SJSA1 (cell line): ENCODE measurements at places on chromosomes 2 and 18. TPM values are rescaled to one million over a fixed set of nuclear protein-coding genes. Genes with fewer than 3 reads are reported as not detected.
A peak's percentile ranks its signal among the peaks of the same experiment; 100 is the strongest.

DNA sequence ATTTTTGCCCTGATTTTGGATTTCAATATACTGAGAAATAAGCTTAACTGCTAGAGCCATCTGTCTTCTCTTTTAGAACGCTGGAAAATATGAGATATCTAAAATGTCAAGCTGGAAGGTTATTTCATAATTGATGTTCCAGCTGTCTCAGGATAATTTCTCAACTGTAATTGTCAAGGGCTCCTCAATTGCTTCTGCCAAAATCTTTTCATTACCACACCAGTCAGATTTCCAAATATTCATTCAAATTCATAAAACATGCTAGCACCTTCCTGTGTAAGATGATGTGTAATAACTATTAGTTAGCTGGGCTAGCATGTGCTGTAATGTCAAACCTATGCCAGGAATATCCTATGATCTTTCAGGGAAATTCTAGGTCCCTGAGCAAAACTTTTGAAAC lies 88.1 kb downstream of the TNFRSF11A start:
- H3K4me1 ChIP-seq = no peaks in the 10 kb centered on the region
- no peaks in the 10 kb centered on the region for H3K36me3 ChIP-seq
- no peaks in the 10 kb centered on the region for H3K27me3 ChIP-seq
- DNase-seq = no peak
- no peak overlapping the region for H3K27ac ChIP-seq

DNA sequence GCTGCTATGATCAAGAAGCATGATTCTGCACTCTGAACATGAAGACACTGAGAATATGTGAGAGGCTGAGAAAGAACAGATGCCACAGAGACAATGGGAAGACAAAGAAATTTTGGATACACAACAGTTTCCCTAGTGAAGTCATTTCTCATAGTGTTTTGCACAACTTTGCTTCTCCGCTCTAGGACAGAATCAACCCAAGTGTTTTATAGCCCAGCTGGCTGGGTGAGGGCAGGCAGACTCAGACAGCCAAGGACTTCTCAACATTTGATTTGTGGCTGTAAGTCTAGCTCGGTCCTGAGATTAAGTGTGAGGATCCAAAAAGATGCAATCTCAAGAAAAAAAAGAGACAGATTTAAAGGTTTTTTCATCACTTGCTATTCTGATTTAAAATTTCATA lies 536.5 kb upstream of the CRIM1 start:
- no peak for DNase-seq
- no peak overlapping the region for H3K4me3 ChIP-seq
- H3K27me3 ChIP-seq = no peaks in the 10 kb centered on the region
- H3K4me1 ChIP-seq = no peaks in the 10 kb centered on the region
- H3K27ac ChIP-seq = no peak overlapping the region
- H3K36me3 ChIP-seq = no peaks in the 10 kb centered on the region

DNA sequence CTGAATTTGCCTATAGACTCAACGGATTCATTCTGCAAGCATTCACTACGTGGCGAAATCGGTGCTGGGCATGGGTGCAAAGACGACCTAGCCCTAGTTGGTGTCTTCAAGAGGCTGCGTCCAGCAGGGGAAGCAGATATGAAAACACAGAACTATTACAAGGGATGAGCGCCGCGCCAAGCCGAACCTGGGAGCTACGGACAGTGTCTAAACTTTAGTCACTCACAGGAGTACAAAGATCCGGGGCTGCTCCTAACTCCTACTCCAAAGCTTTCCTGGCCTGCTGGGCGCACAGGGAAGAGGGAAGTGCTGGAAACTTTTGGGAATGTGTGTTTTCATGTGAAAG lies 732 bp upstream of the ANXA4 start:
- H3K27ac ChIP-seq = peak overlapping the region; percentile 71
- H3K27me3 ChIP-seq = no peaks in the 10 kb centered on the region
- peak overlapping the region; percentile 70 for H3K4me3 ChIP-seq
- DNase-seq = peak; percentile 74
- no peaks in the 10 kb centered on the region for H3K36me3 ChIP-seq
- H3K4me1 ChIP-seq = peaks cover 5% of the 10 kb centered on the region

- DNase-seq = no peak
- H3K27me3 ChIP-seq = no peaks in the 10 kb centered on the region
- H3K36me3 ChIP-seq = no peaks in the 10 kb centered on the region
- no peak overlapping the region for H3K4me3 ChIP-seq
- no peaks in the 10 kb centered on the region for H3K4me1 ChIP-seq
- no peak overlapping the region for H3K27ac ChIP-seq
Measured at GRCh38 chr2:109523121-109523520, 90.6 kb downstream of the SEPTIN10 start.

DNA sequence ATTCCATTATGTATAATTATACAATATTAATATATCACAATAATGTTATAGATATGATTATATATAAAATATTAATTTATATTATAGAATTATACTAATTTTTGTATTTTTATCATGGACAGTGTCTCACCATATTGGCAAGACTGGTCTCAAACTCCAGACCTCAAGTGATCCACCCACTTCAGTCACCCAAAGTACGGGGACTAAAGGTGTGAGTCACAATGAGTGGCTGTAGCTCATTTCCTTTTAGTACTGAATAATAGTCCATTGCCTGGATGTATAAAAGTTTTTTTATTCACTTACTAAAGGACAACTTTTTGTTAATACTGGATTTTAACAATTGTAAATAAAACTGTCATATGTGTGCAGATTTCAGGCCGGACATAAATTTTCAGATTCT lies 417.6 kb upstream of the LINC00305 start:
- H3K4me1 ChIP-seq = no peaks in the 10 kb centered on the region
- H3K36me3 ChIP-seq = no peaks in the 10 kb centered on the region
- no peak overlapping the region for H3K4me3 ChIP-seq
- DNase-seq = no peak

- no peaks in the 10 kb centered on the region; the same call in 1 of the 2 replicates for H3K36me3 ChIP-seq
- no peaks in the 10 kb centered on the region for H3K27me3 ChIP-seq
- peaks cover 9% of the 10 kb centered on the region for H3K4me1 ChIP-seq
- DNase-seq = no peak
Measured at GRCh38 chr18:59690186-59690982, 6.8 kb downstream of the CCBE1 start.

- peaks cover 12% of the 10 kb centered on the region for H3K4me1 ChIP-seq
- H3K4me3 ChIP-seq = no peak overlapping the region
- no peak for DNase-seq
- no peaks in the 10 kb centered on the region for H3K27me3 ChIP-seq
Measured at GRCh38 chr2:27018142-27018541, 14.6 kb upstream of the TMEM214 start.

CD28 gene
- total RNA-seq = not detected in 2 replicates
